ENCODE measurements at places on chromosomes 13 and 19.

- no peak for DNase-seq
Measured at GRCh38 chr19:18099623-18099995, 2.0 kb downstream of the MAST3 start.

- DNase-seq = no peak
Measured at GRCh38 chr13:32720026-32720425, 133.8 kb downstream of the PDS5B start.

DNA sequence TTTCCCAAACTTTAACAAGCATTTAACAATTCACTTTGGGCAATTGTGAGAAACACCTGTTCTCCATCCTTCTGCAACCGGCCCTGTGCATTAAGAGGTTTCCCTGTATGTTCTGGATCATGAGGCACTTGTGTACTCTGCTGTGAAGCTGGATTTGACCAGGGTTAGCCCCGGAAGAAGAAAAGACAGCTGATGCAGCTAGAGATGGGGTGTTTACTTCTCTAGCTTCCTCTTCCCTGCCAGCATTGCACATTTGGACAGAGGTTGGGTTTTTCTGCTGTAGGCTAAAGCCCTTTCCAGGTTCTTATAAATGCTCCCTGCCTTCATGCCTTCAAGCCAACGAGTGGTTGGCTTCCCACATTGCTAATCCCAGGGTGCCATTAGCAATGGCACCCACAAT lies 20.9 kb downstream of the MBD3L2B start:
- DNase-seq = no peak

DNA sequence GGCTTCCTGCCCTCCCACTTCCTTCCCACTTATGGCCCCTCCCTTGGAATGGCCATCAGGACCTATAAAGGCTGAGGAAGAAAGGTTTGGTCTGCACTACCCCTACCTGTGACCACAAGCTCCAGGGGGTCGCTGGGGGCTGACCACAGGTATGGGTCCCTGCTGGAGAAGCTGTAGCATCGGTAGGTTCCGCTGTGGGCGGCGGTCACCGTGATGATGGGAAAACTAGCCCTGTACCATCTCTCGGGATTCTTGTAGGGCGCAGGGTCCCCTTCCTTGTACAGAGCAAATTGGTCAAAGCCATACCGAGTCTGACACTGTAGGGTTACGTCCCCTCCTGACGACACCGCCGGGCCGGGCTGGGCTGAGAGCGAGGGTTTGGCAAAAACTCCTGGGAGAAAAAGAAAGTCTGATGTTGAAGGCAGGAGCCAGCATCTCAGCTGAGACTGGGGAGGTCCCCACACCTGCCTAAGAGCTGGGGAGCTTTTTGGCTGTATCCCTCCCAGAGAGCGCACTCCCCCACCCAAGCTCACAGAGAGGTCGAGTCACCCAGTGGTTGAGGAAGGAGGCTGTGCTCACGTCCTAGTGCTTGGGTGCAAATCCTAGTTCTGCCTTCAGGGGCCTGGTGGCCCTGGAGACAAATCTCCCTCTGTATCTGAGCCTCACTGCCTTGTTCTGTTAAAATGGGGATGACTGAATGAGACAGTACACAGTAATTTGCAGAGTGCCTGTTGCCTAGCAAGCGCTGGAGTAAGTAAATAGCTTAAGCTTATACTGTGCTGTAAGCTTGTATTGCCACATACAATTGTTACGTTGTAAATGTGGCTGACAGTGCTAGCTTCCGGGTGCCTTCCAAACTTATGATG lies 10.4 kb downstream of the GP6 start:
- no peak for DNase-seq

GRCh38 chr19:39679791-39680168 lies 24.1 kb downstream of the LGALS16 start:
- no peak for DNase-seq

- no peak for DNase-seq
Measured at GRCh38 chr13:44280456-44280855, 93.2 kb upstream of the SERP2 start.

- DNase-seq = peak; percentile 46
Measured at GRCh38 chr19:16325641-16326400, 1.2 kb downstream of the KLF2 start.

DNA sequence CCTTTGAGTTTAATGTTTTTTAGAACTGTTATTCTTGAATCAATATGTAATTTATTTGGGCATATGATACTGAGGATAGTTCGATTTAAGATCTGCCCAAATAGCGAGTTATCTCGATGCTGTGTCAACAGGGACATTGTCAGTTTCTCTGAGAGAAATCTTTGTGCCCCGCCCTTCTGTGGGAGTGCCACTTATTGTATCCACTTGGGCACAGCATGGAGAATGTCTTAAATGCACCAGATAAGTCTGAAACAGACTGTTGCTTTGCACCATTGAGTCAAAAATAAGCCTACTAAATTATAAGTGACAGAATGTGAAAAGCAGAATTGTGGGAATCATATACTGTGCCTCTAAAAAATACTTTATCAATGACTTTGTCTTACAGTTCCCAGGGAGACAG lies 45.6 kb downstream of the RNASEH2B start:
- DNase-seq = no peak

GRCh38 chr19:3062165-3063105 lies at the start of gene TLE5:
Gene TLE5 (minus strand): TSS chr19:3062495. CDS start chr19:3062200, 295 bp downstream.
- DNase-seq = peak; percentile 73

GRCh38 chr13:94601446-94602431 lies at the start of gene GPR180:
Gene GPR180 (plus strand): TSS chr13:94601857. CDS start chr13:94601928, 71 bp downstream.
- DNase-seq = peak; percentile 81

DNA sequence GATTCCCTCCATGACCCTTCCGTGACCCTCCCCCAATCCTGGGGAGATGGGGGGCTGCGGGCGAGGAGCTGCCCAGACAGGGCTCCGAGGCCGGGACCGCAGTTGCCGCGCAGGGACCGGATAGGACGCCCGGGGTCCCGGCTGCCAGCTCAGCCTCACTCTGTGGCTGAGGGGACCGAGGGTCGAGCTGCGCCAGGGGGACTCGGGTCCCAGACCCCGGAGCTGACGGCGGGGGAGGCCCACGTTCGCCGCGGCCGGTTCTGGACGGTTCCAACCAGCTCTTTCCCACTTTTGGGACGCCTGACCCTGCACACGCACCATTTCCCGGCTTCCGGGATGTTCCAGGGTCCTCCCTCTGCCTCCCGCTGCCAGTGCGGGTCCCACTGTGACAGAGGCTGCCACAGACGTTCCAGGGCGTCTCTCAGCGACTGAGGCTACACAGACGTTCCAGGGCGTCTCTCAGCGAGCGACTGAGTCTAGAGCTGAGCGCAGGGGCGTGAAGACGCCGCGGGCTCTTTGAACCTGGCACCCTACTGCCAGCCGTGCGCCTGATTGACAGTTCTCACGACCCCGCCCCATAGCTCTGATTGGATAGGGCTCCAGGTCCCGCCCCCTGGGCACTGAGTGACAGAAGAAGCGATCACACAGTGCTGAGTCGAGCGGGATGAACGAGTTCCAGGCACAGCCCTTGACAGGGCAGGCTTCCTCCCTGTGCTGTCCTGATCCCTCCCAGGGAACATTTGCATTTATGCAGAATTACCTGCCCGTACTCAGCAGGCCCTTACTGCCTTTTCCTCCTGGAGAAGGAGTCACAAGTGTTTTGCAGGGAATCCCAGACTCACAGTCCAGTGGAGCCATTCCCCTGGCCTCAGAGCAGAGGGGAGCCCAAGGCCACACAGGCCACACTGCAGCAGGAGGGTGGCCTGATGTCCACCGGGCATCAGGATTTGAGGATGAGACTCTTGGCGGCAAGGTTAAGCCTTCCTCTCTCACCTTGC lies at the start of gene ZNF563:
TSS of gene ZNF563 (minus strand) at position 472 of the 998 bp plus-strand sequence. CDS start at position 321, 151 bp downstream.
- DNase-seq = peak; percentile 98

DNA sequence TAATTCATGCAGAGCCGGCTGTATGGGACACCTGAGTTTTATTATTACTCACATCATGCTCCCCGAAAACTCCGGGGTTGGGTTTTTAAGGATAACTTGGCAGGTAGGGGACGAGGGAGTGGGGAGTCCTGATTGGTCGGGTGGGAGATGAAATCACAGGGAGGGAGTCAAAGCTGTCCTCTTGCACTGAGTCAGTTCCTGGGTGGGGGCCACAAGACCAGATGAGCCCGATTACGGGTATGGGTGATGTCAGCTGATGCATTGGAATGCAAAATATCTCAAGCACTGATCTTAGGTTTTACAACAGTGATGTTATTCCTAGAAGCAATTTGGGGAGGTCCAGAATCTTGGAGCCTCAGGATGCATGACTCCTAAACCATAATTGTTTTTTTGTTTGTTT lies 18.6 kb upstream of the COG3 start:
- DNase-seq = no peak

Measured in activated CD4-positive, alpha-beta T cell treated with anti-CD3 and anti-CD28 coated beads, Interleukin-2, amount 50 U/mL, for 1 hour (primary cell).